Hypothalamus (tissue), 51 donors: ENCODE measurements at places on chromosomes 12 and 14.

DNA sequence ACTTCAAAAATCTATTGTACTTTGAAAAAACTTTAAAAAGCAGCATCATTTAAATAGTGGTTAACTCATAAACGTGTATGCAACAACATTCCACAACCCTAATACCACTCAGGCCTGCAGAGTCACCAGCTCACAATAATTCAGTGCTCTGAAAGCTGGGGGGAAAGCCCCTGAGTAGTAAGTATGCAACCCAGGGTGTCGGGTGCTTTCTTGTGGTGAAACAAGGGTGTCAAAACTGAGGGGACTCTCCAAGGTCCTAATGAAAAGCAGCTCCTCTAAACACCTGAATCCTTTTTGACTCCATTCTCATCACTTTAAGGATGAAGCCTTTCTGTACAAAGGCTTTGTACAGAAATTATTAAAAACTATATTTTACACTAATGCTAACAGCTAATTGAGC, 33.7 kb downstream of the FGFR1OP2 start:
- no peak for DNase-seq

GRCh38 chr12:45503899-45504298, 225.6 kb upstream of the ARID2 start:
- DNase-seq = no peak

- no peak for DNase-seq
Observed at GRCh38 chr14:50874757-50875156, 2.9 kb downstream of the ABHD12B start.

GRCh38 chr12:92244036-92244435, 98.4 kb upstream of the BTG1 start:
- no peak for DNase-seq

DNA sequence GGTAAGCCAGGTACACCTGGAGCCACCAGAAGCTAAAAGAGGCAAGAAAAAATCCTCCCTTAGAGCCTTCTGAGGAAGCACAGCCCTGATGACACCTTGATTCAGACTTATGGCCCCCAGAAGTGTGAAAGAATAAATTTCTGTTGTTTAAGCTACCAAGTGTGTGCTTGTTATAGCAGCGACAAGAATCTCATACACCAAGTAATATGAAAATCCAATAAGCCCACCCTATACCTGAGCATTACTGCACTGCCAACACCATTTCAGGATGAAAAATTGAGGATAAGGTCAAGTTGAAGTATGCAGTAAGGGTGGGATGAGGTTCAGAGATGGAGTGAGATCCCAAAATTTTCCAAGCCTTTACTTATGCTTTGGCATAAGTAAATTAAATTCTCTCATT, 163.6 kb upstream of the CCDC196 start:
- no peak for DNase-seq

- no peak for DNase-seq
Observed at GRCh38 chr12:110935588-110935987, 15.2 kb upstream of the MYL2 start.

GRCh38 chr14:76056128-76056527, 70.6 kb downstream of the IFT43 start:
- no peak for DNase-seq

DNA sequence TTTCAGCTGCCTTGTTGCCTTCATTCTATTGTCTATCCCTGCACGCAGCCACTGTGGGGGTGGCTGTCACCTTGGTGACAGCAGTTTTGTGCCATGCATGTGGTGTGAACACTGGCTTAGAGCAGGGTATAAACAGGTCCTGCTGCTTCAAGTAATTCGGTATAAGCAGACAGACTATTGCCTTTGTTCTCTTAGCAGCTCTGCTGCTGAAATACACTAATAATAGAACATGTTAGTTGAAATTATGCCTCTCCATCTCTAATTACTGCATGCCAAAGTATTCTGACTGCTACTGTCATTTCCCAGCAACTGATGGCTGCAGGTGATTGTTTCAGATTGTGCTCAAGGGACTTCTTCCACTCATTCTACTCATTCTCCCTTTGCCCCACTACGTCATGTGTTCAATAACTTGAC, 34.6 kb downstream of the PTPRO start:
- DNase-seq = no peak

GRCh38 chr14:75769047-75769685, 108.1 kb downstream of the TTLL5 start:
- DNase-seq = no peak

DNA sequence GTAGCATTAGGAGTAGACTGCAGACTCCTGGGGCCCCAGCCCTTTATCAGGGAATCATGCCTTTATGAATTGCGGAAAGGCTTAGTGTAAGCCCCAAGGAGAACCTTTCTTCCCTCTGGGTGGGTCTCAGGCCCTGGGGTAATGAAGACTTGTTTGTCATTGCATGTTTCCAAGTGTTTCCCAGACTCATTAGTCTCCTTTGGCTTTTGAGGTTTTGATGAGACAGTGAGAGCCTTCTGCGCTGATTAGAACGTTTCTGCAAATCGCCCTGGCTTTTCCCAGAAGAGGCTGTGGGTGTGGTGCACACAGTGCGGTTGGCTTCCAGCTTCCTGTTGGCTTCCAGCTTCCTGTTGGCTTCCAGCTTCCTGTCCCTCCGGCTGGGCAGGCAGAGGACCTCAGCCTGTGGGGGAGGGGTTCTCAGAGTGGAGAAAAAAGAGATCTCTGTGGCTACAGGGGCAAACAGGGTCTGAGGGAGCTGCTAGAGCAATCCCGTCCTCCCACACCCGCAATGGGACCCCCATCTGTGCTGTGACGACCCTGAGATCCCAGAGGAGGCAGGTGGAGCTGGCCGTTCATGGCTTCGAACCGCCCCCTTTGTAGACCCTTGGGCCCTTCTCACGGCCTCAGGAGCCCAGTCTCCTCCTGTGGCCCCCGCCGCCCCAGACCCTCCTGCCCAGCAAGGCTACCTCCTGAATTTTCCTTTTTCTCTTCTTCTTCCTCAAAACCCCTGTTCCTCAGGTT, 42.1 kb downstream of the GPR68 start:
- DNase-seq = no peak

GRCh38 chr12:99985631-99986030, 895 bp upstream of the ANKS1B start:
- DNase-seq = no peak

GRCh38 chr14:47961634-47962033, 286.2 kb upstream of the MDGA2 start:
- no peak for DNase-seq

- DNase-seq = no peak
Observed at GRCh38 chr12:22923768-22924167, 298.8 kb downstream of the ETNK1 start.

GRCh38 chr12:106598003-106598402, 15.2 kb downstream of the RFX4 start:
- no peak for DNase-seq

DNA sequence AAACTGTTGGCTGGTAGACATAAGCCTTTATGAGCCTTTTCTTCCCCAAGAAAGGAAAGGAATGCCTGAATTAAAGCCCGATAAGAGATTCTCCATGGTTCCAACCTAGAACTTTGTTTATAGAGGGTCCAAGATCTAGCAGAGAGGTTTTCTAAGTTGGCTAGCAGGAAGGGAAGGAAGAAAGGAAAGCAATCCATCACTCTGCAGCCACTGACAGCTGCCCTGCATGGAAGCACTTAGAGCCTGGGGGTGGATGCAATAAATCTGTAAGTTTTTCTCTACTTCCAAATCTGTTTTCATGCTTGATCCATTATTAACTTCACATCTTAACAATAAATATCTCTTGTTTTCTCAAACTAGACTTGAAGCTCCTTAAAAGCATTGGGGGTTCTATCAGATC, 224.4 kb downstream of the KSR2 start:
- DNase-seq = no peak

GRCh38 chr14:90303473-90303872, 28.3 kb downstream of the NRDE2 start:
- no peak for DNase-seq

- DNase-seq = no peak
Observed at GRCh38 chr12:643475-644302, 19.6 kb downstream of the NINJ2 start.

DNA sequence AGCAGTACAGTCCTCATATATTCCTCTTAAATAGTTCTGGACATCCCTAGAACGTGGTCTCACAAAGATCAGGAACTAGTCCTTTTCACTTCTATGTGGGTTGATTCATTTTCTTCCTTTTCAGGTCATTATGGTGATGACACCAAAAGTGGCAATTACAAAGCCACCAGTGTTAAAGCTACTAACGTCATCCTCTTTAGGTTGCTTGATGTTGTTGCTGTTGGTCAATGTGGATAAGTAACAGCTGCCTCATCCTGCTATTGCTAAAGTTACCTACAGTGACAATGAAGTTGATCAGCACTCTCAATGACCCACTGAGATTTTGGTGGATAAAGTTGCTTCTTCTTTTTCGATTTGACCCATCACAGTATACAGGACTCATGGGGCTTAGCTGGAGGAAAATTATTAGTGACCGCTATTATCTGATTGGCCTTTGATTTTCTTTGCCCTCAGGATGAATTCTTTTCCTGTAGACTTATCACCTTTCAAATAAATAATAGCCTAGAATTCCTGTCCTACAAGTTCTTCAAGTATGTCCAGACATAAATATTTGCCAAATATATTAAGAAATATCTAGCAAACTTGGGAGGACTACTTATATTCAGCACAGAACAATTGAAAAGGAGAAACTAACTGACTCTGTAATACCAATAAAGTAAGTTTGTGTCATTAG, 54.0 kb upstream of the ATP2B1 start:
- DNase-seq = no peak

- DNase-seq = no peak
Observed at GRCh38 chr12:123849517-123849916, 87.4 kb downstream of the DNAH10 start.

DNA sequence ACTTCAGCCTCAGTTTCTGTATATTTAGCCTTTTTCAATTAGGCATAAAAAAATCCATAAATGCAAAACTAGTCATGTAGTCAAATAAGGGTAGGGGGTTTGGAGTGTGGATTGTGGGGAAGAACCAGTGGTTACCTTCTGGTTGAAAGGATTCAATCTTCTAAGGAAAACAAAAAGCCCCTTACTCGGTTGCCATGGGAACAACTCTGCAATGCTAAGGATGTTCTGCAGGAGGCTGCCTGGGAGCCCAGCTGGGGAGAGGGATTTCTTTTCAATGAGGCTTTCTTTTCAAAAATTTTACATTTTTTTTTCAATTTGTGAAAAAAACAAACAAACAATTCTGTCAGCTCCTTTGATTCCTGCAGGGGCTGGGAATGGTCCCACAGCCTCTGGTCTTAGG, 67.2 kb downstream of the SLC8A3 start:
- DNase-seq = no peak

GRCh38 chr14:70416725-70417349, at the start of gene SYNJ2BP:
TSS of gene SYNJ2BP (minus strand) at chr14:70417090. CDS start at chr14:70416963, 127 bp downstream.
- DNase-seq = peak; percentile 66

DNA sequence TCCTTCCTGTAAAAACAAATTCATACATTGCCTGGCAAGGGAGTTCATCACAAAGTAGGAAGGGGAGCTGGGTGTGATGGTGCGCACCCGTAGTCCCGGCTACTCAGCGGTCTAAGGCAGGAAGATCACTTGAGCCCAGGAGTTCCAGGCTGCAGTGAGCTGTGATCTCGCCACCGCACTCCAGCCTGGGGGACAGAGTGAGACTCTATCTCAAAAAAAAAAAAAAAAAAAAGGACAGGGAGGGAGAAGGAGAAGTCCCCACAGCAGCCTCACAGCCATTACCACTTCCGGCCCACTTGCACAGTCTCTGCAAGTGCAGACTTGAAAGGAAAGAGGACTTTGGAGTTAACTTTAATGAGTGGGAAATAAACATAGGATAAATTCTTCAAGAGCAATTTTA, 121.0 kb downstream of the FBXL14 start:
- no peak for DNase-seq

DNA sequence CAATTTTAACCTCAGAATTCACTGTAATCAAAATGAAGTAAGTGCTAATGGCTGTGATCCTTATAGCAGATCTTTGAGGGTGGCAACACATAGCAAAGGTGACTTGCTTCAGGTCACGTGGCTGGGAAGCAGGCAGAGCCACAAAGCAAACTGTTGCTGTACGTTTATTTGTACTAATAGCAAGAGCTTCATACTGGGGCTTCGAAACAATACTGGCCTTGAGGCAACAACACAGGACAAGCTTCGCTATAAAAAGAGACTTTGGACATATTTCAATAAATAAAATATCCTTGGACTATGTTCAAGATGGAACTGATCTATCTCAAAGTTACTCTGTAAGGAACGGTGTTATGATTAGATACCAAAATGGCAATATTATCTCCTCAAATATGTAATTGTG, 44.6 kb downstream of the MSRB3 start:
- DNase-seq = no peak

GRCh38 chr12:38543151-38543550, 226.6 kb downstream of the ALG10B start:
- DNase-seq = no peak

DNA sequence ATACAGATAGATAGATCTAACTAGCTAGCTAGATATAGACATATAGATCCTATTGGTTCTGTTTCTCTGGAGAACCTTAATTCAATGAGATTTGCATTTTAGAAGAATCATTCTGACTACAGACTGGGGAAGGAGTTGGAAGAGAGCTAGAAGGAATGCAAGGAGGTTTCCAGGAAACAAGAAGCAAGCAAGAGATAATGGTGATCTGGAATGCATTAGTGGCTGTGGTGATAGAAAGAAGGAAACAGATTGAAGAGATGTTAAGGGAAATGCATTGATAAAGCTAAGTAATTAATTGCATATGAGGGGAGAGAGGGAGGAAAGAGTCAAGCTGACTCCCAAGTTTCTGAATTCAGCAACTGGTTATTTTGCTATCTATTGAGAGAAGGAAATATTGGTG, 42.7 kb downstream of the DBX2 start:
- DNase-seq = no peak

DNA sequence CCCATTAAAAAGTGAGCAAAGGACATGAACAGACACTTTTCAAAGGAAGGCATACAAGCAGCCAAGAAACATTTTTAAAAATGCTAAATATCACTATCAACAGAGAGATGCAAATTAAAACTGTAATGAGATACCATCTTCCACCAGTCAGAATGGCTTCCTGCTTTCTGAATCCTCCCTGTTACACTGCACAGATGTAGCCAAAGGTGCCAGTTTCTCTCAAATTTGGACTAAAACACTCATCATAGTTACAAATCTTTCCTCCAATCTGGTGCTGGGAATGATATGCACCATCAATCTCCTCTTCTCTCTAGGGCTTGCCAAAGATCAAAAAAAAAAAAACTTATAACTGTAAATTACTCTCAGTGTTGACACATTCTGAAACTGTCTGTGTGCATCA, 311.8 kb upstream of the CLEC14A start:
- no peak for DNase-seq

DNA sequence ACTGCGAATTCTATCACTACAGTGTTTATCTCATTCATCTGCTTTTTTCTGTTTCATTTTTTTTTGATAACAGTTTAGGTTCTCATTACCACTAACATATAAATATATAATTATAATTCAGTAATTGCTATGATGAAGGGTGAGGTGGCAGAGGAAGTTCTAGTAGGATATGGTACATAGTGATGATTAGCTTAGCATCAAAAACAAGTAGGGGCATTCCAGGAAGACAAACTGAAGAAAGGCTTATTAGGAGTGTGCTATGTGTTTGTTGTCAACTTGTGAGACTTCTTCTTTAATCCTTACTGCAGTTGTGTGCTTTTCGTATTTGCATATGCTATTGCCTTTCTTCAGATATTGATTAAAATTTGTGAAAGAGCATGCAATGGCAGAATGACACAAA, 20.6 kb downstream of the FUT8 start:
- DNase-seq = no peak
